AG08395 (cell line): ENCODE measurements at places on chromosomes 16 and 17.

GRCh38 chr17:9120471-9120870 is 99.2 kb downstream of the NTN1 start:
- DNase-seq, result no peak

DNA sequence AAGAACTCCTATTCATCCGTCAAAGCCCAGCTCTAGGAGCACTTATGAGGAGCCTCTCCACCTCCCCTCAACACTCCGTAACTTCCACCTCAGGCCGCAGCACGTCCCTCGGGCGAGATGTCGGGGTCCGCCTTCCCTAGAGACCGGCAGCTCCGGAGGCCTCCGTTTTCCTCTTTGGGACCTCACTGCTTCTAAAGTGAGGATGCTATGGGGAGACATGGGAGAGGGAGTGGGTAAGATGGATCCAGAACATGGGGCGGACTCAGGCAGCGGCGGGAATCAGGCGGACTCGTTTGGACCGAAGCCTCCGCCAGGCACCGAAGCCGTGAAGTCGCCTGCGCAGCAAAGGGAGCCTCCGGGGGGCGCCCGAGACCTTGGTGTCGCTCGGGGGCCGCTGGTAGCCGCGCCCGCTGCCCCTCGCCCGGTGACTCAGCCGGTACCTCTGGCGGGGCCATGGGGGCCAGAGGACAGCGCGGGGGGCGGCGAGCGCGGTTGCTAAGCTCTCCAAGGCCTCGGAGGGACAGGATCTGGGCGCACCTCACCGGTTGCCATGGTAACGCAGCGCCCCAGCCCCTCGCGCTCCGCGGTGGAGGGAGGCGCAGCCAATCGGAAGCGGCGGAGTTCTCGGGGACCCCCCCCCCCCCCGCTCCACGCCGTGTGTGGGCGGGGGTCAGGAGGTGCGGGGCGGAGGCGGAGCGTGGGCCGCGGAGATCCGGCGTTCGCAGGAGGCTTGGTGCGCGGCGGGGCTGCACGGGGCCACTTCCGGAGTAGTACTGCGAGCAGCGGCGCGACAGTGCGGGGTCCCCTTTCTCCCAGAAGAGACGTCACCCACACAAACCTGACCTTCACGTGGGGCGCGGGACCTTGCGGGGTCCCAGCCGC is 1.3 kb upstream of the HIC1 start:
- peak; percentile 62 for DNase-seq

DNA sequence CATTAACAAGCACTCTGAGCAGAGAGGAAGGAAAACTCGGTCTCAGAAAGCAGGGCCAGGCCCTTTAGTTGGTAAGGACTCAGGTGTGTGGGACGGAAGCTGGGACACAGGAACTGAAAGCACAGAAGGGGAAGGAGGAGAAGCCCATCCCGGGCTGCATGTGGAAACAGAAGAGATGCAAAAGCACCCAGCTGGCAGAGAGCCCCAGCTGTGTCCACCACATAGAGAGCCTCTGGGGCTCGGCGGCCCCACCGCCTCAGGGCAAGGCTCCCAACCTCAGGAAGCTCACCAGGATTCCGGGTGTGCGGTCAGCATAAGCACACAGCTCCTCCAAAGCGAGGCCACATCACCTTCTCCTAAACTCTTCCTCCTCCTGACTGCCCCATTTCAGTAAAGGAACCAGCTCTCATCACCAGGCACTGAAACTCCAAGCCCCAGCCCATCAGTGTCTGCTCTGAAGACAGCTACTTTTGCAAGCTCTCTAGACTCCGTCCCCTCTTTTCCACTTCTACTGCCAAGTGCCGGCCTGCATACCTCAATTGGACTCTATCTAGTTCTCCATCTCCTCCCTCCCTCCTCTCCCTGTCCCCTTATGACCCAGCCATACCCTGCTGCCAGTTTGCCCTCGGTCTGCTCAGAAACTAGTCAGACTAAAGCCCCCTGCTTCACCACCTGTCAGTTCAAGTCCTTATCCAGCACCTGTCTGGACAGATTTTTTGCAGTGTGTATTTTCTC is 6.0 kb downstream of the ST3GAL2 start:
- DNase-seq, result no peak

DNA sequence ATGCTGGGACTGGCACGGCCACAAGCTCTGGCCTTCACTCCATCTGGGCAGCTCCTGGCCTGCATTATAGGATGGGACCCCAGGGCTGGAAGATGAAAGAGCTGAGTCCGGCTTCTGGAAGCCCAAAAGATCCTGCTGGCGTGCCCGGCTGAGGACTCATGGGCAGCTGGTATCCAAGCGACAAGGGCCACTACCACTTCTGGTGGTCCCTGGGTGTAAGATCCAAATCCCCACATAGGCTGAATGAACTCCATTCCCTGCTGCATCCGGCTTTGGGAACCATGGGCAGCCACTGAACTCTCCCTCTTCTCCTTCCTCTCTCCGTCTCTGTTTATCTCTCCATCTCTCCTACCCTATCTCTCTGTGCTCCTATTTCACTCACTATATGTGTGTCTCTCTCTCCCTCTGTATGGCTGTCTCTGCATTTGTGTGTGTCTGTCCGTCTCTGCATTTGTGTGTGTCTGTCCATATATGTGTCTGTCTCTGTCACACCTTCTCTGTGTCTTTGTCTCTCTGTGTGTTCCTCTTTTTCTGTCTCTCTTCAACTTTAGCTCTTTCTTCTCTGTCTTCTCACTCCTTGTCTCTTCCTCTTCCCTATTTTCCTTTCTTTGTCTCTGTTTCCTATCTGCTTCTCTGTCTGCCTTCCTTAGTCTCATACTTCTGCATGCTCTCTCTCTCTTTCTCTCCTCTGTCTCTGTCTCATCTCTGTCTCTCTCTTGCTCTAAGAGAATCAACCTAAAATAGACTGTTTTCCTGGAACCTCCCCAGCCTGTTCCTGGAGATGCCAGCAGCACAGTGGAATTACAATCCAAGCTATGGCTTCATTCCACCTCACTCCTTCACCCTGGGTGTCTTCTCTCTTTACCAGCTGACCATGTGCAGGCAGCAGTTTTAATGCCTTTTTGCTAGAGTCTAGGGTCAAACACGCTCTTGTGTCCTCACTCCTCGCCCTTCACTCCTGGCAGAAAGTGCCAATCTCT is 60.4 kb upstream of the IRX6 start:
- DNase-seq, result no peak

GRCh38 chr16:4320571-4321137 is 4.8 kb downstream of the GLIS2 start:
- no peak for DNase-seq

DNA sequence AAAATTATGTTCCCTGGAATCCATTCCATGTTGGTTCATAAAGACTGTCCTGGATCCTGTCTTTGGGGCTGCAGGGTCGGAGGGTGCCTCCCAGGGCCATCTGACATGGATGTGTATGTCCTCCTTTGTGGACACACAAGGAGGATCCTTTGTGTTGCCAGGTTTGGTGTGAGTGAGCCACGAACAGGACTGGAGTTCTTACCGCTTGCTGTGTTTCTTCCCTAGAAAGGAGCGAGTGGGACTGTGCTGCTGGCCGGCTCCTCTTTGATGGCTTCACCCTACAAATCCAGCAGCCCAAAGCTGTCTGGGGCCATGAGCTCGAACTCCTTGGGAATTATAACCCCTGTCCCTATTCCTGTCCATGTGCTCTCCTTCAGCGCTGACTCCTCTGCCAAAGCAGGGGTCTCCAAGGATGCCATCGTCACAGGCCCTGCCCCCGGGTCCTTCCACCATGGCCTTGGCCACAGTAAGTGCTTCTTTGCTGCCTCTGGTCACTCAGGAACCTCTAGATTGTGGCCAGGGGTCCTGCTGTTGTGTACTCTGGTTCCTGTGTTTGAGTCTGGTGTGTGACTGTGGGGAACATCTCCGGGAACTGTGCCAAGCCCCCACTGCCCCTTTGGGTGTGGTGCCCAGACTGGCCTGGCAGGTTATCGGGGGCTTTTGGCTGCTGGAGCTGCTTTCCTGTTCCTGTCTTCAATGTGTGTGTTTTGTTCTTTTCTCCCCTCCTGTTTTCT is 29.5 kb downstream of the UBN1 start:
- DNase-seq, result no peak

DNA sequence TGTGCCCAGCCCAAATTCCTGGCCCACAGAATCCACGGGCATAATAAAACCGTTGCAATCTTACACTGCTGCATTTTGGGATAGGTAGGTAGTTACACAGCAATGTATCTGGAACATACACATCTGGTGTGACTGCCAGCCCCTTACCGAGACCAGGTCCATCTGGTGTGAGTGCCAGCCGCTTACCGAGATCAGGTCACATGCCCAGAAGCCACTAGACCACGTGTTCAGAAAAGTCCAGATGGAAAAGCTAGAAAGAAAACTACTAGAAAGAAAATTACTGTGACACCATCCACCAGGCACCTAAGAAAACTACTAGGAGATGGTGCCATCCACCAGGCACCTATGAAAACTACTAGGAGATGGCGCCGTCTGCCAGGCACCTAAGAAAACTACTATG is 19.4 kb downstream of the PIK3R5 start:
- DNase-seq, result no peak

DNA sequence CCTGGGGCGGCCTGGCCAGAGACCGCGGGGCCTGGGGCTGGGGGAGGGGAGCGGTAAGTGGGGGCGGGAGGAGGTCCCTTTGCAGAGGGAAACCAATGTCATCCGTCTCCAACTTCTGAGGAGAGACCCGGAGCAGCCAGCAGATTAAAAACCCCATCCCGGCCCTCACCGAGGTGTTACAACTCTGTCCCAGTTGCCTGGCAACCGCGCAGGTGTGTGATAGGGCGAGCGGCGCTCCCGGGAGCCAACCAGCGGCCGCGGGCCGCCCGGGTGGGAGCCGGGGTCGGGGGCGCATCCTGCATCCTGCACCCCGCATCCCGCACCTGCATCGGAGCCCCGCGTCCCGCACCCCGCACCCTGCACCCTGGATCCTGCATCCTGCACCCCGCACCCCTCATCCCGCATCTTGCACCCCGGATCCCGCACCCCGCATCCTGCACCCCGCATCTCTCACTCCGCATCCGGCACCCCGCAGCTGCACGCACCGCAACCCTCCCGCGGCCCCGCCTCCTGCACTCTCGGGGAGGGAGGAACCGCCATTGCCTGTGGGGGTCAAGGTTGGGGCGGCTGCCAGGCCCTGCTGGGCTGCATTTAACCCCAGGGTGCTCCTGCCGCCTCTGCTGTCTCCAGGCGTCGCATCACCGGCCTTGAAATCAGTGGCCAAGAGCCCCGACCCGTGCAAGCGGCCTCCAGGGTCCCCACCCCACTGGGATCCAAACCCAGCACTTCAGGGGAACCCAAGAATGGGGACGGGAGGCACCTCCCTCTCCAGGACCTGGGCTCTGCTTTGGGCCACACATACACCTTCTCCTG is 47.3 kb downstream of the RTN4RL1 start:
- DNase-seq, result no peak
